Stimulated activated naive CD8-positive, alpha-beta T cell treated with anti-CD3 and anti-CD28 coated beads, Interleukin-15, amount 100 ng/mL, for 72 hours (primary cell): ENCODE measurements at places on chromosomes 3 and 15.
A peak's percentile ranks its signal among the peaks of the same experiment; 100 is the strongest.

DNA sequence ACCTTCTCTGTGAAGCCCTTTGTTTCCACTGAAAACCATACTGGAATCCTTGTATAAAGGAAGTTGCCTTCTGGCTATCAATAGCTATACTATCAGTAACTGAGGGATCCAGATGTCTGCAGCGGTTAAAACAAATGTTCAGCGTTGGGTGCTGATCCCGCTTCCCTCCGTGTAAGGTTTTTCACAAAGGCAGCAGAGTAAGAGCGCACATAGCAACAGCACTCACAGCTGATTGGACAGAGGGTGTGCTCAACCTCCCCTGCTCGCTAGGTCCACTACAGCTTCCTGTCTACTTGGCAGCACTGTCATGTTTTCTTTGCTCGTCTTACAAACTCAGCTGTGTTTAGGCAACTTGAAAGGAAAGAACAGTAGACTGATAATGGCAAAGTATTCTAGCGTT, 27.3 kb downstream of the ATOSA start:
- DNase-seq, result peak; percentile 6

DNA sequence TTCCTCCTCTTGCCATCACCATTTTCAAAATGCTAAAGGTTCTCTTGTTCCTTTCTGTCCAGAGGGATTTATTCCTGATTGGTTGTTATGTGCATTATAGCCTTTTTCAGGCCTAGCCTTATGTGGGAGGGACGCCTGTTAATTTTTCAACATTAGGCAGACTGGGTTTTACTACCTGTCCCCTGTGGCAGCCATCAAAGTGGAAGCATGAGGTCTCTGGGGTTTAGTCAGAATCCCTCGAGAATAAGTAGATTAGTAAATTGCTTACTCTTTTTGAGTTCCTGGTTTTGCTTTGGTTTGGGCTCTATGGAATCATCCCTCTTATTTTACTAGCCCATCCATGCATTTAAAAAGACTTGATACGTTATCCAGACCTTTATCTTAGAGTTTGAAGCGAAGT, 32.4 kb downstream of the PAK2 start:
- DNase-seq, result no peak

DNA sequence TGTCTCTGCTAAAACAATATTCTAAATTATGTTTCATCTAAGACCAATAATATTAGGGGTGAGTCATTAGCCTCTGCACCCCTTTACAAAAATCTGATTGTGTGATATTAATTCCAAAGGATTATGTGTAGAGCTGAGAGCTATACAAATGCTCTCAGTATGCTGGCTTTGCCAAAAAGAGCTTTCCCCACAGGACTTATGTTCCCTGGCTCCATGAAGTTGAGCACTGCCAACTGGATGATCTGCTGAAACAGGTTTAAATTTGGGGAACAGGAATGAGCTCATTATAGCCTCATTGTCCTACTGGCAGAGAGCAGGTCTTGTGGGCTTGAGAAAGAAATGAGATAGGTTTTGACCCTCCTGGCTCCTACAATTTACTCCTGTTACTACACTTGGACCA, 347.8 kb upstream of the LMCD1 start:
- no peak for DNase-seq

- no peak for DNase-seq
Measured at GRCh38 chr3:165225604-165226003, 29.4 kb upstream of the SLITRK3 start.

GRCh38 chr15:88074386-88074785, 182.2 kb downstream of the NTRK3 start:
- no peak for DNase-seq

GRCh38 chr3:73605412-73605811, 19.3 kb downstream of the PDZRN3 start:
- DNase-seq, result no peak

- peak; percentile 54 for DNase-seq
Measured at GRCh38 chr3:152272771-152273242, 4.1 kb downstream of the MBNL1 start.

DNA sequence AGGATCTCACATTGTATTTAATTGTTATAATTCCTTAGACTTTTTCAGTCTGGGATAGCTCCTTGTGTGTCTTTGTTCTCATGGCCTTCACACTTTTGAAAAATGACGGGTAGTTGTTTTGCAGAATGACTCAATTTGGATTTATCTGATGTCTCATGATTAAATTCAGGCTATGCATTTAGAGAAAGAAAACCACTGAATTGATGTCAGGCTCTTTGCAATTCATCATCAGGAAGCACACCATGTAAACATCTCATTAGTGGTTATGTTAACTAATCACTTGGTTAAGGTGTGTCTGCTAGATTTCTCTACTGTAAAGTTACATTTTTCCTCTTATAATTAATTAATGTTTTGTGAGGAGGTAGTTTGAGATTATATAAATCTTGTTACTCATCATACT, 8.0 kb upstream of the SLC22A13 start:
- DNase-seq, result no peak

DNA sequence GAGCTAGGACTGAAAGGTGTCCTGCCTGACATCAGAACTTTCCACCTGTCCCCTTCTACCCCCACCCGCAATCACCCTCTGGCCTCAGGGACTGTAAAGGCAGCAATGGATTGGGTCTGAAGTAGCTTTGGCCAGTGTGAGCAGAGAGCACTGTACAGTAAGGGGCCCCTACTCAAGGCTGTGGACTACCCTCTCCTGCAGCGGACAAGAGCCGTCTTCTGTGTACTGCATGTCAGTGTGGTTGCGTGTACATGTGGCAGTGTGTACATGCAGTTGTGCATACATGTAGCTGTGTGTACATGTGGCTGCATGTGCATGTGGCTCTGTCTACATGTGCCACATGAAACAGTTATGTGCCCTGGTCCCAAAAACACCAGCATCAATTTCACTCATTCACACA, 205.9 kb upstream of the LINGO1 start:
- DNase-seq, result no peak

GRCh38 chr15:68489421-68489820, 57.5 kb upstream of the ITGA11 start:
- DNase-seq, result no peak

DNA sequence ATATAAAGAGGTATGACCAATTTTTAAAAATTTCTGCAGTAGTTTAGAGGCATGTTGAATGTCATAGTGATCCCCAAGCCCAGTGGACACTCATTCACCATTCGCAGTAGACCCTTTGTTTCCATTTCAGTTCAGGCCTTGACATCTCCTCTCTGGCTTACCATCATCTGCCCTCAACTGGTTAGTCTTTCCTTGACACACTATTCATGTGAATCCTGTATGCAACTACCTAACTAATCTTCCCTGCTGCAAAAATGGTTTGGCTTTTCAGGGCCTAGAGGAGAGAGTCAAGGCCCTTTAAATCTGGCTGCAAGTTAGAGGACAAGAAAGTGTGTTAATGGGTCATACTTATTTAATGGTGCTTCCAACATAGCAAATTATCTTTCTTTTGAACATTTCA, 10.9 kb downstream of the APH1B start:
- DNase-seq, result no peak

DNA sequence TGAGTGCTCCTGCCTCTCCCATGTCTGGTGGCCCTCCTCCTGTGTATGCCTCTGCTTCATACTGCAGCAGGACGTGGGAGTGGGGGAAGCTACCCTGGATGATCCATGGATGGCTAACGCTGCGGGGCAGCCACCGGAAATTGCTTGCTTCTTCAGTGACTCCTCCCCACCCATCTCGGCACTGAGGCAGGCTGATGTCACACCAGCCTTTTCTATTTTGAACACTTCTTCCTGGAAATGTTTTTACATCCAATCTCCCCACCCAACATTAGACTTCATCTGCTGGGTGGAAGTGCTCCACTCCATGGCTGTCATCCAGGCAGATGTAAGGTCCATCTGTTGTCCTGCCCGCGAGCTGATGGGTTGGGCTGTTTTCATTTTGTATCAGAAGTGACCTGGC, 58.9 kb upstream of the MUC13 start:
- no peak for DNase-seq

DNA sequence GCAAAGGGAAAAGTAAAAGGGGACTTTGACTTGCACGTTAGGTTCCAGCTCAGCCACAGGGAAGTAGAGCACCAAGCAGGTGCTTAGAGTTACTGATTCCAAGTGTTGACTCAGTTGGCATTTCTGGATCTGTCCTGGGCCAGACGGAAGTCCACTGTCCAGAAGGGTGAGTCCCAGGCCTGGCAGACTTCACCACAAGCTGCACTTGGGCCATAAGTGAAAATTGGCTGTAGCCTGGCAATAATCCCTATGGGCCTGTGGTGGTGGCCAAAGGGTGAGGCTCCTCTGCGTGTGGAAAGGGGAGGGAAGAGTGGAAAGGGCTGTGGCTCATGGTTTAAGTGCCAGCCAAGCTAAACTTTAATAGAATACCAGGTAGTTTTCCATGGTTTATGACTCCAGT, 121.5 kb downstream of the DTWD1 start:
- DNase-seq, result no peak

DNA sequence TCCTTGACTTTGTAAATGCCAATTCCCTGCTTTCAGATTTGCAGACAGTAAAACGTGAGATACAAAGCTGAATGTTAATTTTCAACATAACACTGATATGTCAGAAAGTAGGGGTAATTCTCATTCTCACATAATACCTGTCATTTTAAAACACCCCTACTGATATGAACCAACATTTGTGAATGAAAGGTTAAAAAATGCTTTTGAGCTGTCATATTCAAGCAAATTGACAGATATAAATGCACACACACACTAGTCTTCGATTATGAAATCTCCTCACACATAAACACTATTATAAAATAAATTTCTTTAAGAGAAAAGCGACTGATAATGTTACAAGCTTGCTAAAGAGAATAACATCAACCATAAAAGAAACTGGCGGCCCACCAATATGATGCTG, 128.8 kb downstream of the PEAK1 start:
- no peak for DNase-seq

DNA sequence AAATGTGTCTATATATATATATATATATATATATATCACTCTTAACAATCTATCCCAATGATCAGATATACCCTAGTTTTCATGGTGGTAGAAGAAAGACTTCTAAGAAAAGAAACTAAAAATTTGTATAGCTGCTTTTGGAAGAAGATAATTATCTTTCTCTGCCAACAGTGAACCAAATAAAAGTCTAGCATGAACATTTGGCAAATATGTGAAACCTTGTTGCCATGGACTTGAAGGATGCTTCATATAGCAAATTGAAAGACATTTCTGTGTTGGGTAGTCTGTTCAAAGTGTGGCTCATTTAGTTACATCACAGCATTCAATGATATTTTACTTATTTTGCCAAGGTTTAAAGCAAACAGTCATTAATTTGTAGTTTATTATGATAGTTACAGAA, 219.9 kb upstream of the NECTIN3 start:
- no peak for DNase-seq

GRCh38 chr15:40281801-40282146, 1.1 kb downstream of the ANKRD63 start:
- no peak for DNase-seq

GRCh38 chr3:10444110-10444429, 61.3 kb downstream of the ATP2B2 start:
- DNase-seq, result no peak

DNA sequence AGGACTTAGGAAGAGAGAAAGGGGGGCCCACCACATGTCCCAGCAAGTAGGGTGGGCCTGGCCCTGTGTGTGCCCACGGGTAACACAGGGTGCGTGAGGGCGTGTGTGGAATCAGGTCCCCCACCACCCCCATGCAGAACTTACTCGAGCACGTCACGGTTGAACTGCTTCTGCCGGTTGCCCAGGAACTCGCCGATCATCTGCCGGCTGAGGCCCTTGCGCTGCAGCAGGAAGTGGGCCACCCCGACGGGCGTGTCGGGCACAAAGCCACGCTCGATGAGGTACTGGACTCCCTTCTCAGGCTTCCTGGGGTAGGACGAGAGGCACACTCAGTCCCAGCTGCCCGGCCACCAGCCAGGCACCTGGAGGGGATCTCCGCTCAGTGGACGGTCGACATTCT, 83.1 kb upstream of the RPL32 start:
- DNase-seq, result no peak

- DNase-seq, result no peak
Measured at GRCh38 chr3:134374791-134375581, 739 bp upstream of the AMOTL2 start.

DNA sequence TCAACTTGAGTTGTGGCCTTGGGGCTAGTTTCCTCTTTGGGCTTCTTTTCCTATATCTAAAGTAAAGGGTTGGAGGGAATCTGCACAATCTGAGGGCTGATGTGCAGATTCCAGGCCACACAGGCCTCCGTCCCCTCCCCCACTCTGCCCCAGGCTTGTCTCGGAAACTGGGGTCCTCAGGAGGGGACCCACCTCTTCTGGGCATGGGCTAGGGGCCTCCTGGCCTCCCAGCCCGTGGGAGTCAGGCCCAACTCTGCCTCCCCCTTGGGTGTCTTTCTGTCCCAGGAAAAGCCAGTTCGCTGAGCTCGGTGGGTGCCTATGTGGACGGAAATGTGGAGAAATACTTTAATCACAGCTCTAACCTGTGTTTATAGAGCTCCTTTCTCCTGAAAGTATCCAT, 4.8 kb downstream of the SMAD6 start:
- DNase-seq, result no peak

- no peak for DNase-seq
Measured at GRCh38 chr3:184776916-184777315, 35.0 kb upstream of the VPS8 start.

DNA sequence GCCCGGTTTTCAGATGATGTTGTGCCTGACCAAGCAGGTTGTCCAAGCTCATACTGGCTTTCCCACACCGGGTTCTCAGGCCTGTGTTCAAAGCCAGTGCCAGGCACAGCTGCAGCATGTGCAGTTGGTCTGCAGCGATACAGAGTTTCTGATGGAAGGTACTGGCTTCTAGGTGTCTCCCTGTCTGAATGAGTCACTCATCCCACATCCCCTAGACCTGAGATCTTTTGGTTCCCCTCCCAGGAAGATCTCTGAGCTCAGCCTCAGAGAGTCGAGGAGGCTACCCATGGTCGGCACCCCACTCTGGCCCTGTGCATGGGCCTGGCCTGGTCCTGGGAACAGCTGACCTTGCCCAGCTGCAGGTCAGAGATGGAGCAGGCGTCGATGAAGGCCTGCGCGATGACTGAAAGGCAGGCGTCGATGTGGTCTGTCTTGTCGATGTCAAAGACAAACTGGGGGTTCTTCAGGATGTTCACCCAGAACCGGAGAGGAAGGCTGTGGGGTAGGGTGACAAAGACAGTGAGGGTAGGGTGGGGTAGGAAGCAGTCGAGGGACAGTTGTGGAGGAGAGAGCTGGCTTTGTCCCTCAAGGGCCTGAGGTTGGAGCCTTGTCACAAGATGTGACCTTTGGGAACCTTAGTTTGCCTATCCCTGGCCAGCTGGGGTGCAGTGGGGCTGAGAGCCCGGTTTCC, 15.3 kb downstream of the H1-8 start:
- no peak for DNase-seq

DNA sequence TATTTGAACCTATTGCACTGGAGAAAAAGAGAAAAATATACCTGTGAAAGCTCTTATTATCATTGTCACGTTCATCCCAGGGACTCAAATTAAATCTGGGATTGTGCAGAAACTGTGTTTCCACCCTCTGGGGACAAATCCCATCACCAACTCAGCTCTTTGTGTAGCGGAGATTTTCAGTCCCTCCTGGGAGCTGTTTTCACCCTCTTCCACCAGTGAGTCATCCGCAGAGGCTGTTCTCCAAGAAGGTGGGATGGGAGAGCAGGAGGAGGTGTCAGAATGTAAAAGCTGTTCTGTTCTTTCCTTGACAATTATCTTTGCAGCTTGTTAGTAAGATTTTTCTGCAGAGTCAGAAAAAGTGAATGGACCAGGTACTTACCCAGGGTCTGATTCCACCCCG, 28.0 kb downstream of the SV2B start:
- no peak for DNase-seq

GRCh38 chr15:43463507-43463906, 29.4 kb downstream of the TP53BP1 start:
- no peak for DNase-seq
